ENCODE measurements at places on chromosomes 2 and 18. TPM values are rescaled to one million over a fixed set of nuclear protein-coding genes. Genes with fewer than 3 reads are reported as not detected.

DNA sequence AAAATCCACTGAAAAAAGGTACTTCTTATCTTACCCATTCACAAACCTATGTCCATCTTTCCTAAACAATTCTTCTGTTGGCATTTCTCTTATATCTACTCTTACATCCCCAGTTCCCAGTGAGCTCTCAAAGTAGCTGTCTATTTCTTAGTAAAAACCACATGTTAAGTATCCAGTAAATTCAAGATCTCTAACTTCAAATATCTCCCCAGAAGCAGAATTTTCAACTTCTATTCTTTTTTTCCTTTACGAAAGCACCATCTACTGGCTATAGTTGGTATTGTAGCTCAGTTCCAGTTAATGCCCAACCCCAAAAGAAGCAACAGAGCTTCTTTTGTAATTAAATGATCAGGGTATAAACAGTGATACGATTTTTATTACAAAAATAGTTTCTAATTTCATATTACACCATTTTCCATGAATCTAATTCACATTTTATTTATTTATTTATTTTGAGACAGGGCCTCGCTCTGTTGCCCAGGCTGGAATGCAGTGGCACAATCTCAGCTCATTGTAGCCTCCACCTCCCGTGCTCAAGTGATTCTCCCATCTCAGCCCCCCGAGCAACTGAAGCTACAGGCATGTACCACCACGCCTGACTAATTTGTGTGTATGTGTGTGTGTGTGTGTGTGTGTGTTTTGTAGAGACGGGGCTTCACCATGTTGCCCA is 28.5 kb downstream of the HRH4 start:
- no peak for DNase-seq
- peak overlapping the region; percentile 81 for H3K27ac ChIP-seq
- peaks cover 29% of the 10 kb centered on the region for H3K27me3 ChIP-seq
- H3K4me3 ChIP-seq, result peak overlapping the region; percentile 85

DNA sequence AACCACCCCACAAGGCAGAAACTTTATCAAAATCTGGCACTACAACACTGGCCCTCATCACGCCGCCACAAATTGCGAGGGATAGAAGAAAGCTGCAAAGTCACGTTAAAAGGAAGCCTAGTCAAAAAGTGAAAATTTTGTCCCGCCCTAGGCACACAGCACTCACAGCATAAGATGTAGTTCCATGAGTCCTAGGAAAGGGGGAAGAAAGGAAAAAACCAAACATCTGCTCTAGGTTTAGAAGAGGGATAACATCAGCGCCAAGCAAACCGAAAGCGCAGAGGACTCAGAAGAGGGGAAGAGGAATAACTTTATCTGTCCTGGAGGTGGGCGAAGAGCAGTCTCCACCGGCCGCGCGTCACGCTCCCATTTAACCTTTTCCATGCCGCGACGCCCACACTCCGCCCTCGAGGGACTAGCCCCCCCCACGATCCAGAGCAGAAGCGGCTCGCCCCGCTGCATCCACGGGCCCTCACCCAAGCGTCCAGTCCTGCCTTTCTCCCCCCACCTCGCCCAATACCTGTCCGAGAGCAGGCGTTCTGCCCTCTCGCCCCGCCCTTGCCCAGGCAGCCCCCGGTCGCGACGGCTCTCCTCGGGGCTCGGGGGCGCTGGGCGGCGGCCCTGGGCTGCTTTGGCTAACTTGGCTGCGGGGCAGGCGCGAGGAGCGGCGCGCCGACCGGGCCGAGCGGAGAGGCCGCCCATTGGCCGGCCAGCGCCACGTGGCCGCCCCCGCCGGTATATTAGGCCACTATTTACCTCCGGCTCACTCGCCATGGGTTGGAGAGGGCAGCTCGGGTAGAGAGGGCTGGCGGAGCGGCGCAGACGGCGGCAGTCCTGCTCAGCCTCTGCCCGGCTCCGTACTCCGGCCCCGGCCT is at the start of gene HOXD1:
Gene HOXD1 (plus strand): TSS at position 770 of the 875 bp plus-strand sequence. CDS start 134 bp downstream, outside the sequence.
- H3K4me1 ChIP-seq, result peaks cover 21% of the 10 kb centered on the region
- H3K36me3 ChIP-seq, result peaks cover 4% of the 10 kb centered on the region
- no peak for DNase-seq

DNA sequence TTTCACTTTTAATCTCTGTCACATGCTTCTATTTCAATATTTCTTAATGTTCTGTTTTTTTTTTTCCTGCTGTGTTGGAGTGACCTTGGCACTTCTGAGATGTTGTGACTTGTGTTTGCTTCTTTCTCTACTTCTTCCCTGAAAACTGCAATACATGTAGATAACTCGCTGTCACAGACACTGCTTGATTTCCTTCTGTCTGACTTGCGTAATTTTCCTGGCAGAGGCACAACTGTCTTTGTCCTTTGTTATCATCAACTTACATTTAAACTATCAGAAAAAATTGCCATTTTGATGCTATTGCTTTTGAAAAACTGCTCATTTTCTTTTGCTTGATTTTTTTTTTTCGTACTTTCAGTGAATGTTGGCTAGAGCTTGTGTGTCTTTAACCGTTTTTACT is 69.0 kb downstream of the BABAM2 start:
- DNase-seq, result no peak
- H3K27ac ChIP-seq, result peak overlapping the region; percentile 78
- H3K36me3 ChIP-seq, result peaks cover 2% of the 10 kb centered on the region
- peaks cover 41% of the 10 kb centered on the region for H3K4me1 ChIP-seq
- H3K27me3 ChIP-seq, result no peaks in the 10 kb centered on the region

DNA sequence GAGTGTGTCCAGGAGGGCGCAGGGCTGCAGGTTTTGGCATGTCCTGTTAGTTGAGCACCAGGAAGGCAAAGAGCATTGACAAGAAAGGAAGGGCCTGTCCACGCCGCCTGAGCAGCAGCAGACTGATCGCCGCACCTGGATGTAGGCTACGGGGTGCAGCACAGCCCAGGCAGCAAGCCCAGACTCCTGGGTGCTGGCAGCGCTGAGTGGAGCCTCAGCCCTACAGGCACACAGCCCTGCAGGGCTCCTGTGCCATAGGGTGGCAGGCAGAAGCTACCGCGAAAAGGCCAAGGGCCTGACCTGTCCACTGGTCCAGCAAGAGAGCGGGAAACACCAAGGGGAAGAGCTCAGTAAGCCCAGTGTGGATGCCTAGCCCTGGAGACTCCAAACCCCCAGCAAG is 198.0 kb downstream of the HDAC4 start:
- peak overlapping the region; percentile 54 for H3K27ac ChIP-seq
- H3K4me1 ChIP-seq, result peaks cover 29% of the 10 kb centered on the region
- no peaks in the 10 kb centered on the region for H3K27me3 ChIP-seq

DNA sequence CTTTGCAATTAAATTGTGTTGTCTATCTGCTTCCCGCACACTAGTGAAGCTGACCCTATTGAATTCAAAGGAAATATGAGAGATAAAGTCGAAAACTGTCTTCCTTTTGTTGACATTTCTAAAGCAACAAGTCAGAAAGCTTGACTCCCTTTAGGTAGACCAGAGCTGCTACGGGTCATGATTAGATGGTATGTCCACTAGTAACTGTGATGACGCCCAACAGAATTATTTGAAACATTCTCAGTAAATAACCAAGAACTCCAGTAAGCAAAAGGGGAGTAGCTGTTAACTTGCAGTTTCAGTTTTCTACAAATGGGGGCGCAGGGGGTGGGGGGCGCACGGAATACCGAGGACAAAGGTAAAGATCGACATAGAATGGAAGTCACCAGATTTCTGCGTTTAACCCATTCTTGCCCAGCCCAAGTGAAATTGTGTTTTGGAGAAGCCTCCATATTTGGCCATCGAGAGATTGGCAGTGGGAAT is 56.4 kb downstream of the CRIM1 start:
- peaks cover 2% of the 10 kb centered on the region for H3K4me1 ChIP-seq
- peaks cover under 1% of the 10 kb centered on the region for H3K36me3 ChIP-seq
- no peak overlapping the region for H3K4me3 ChIP-seq
- no peak overlapping the region for H3K27ac ChIP-seq

- peaks cover 6% of the 10 kb centered on the region for H3K36me3 ChIP-seq
- no peak overlapping the region for H3K4me3 ChIP-seq
- DNase-seq, result no peak
- no peaks in the 10 kb centered on the region for H3K27me3 ChIP-seq
- H3K4me1 ChIP-seq, result peaks cover 13% of the 10 kb centered on the region
These were observed 209.5 kb downstream of the DYM start for GRCh38 chr18:49250816-49251388.

GRCh38 chr2:129777762-129778583 is 201.5 kb upstream of the RAB6C start:
- H3K4me3 ChIP-seq, result no peak overlapping the region
- H3K27me3 ChIP-seq, result peaks cover 44% of the 10 kb centered on the region
- peaks cover 2% of the 10 kb centered on the region for H3K36me3 ChIP-seq

- DNase-seq, result no peak
- H3K27me3 ChIP-seq, result no peaks in the 10 kb centered on the region
- H3K27ac ChIP-seq, result no peak overlapping the region
- H3K4me1 ChIP-seq, result no peaks in the 10 kb centered on the region
- H3K4me3 ChIP-seq, result no peak overlapping the region
These were observed 806.4 kb downstream of the TRIB2 start for GRCh38 chr2:13522917-13523821.

DNA sequence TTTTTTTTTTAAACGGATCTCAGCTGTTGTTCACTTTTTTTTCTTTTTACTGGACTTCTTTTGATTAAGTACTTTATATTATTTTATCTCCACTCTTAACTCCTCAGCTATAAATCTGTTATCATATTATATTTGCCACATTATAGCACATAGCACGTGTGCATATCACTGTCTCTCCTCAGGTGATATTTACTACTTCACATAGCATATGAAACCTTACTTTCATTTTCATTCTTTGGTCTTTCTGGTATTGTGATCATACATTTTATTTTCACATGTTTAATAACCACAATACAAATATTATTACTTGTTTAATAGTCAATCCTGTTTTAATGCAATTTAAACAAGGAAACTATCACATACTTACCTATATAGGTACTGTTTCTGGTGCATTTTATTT is 993.1 kb upstream of the TMEFF2 start:
- peaks cover 7% of the 10 kb centered on the region for H3K4me1 ChIP-seq
- H3K27me3 ChIP-seq, result no peaks in the 10 kb centered on the region

GRCh38 chr2:199926806-199927205 is 15.7 kb downstream of the C2orf69 start:
- peak overlapping the region; percentile 2 for H3K27ac ChIP-seq
- no peak for DNase-seq
- peaks cover 12% of the 10 kb centered on the region for H3K4me1 ChIP-seq
- H3K27me3 ChIP-seq, result no peaks in the 10 kb centered on the region

DNA sequence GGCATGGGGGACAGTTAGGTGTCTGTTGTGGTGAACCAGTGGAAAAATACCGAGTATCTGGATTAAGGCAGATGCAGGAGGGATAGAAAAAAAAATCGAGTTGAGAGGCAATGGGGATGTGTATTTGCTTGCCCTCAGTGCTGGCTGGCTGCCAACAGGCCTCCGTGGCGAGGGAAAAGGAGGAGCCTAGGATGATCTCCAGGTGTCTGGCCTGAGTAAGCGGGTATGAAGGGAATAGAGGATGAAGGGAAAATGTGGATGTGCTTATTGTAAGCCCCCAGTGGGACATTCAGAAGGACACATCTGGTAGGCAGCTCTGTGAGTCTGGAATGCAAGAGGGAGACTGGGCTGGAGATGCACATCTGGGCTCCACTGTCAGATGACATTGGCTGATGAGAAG is 22.8 kb downstream of the KCNS3 start:
- no peaks in the 10 kb centered on the region for H3K4me1 ChIP-seq
- peaks cover 2% of the 10 kb centered on the region for H3K36me3 ChIP-seq
- H3K27me3 ChIP-seq, result peaks cover 15% of the 10 kb centered on the region
- H3K27ac ChIP-seq, result no peak overlapping the region

DNA sequence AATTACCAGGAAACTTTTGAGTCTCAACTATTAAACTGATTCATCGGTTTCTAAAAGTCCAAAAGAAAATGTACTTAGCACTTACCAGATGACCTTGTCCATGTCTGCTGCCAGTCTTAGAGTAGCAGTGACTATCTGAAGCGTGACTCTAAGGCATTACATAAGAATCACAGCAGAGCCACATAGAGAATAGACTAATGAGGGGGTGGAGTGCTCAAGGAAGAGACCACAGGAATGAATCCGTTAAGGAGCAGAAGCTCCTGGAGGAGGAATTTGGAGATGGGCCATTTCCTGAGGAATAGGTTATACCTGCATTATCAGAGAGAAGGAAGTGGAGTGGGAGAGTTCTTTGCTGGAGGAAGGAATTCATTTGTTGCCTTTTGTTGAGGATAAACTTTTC is 116.0 kb downstream of the MAP3K20 start:
- H3K27me3 ChIP-seq, result peaks cover 15% of the 10 kb centered on the region
- H3K4me1 ChIP-seq, result peaks cover 6% of the 10 kb centered on the region
- H3K4me3 ChIP-seq, result no peak overlapping the region
- no peak for DNase-seq
- H3K27ac ChIP-seq, result no peak overlapping the region

GRCh38 chr2:33022989-33023727 is 76.4 kb downstream of the LTBP1 start:
- no peak for DNase-seq
- H3K27me3 ChIP-seq, result peaks cover 33% of the 10 kb centered on the region

DNA sequence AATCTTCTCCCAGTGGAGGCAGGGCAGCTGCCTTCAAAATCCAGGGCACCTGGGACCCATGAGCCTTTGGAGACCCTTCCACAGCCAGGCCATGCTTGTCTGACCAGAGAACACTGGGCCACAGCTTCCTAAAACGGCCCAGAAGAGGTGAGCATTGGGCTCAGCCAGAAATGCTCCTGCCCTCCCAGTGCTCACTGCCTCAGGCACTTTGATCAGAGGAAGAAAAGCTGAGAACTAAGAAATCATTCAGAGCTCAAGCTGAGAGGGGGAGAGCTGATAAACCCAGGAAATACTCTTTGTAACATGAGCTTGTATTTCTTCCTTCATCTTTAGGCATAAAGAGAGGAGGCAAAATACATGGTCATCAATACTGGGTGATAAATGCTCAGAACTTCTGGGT is 365.5 kb upstream of the KLHL29 start:
- H3K4me1 ChIP-seq, result no peaks in the 10 kb centered on the region
- H3K4me3 ChIP-seq, result no peak overlapping the region
- H3K36me3 ChIP-seq, result no peaks in the 10 kb centered on the region
- DNase-seq, result no peak
- H3K27me3 ChIP-seq, result peaks cover under 1% of the 10 kb centered on the region

DNA sequence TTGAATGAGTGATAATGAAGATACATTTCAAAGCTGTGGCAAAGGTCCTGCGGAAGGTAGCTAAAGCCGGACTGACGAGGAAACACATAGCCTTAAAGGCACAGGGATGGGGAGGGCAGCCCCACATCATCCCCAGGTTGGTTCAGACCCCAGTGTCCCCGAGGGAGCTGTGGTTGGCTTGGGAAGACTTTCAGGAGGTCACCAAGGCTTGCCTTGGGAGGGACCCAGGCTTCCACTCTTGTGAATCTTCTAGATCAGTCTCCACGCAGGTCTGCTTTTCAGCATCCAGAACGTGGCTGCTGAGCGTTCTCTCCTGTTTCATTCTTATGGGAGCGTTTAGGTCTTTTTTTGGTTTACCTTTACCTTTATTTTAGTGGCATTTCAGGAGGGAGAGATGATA is 16.8 kb downstream of the KIF1A start:
- H3K27ac ChIP-seq, result no peak overlapping the region
- H3K36me3 ChIP-seq, result no peaks in the 10 kb centered on the region
- no peak overlapping the region for H3K4me3 ChIP-seq
- H3K27me3 ChIP-seq, result peaks cover 38% of the 10 kb centered on the region
- no peaks in the 10 kb centered on the region for H3K4me1 ChIP-seq

GRCh38 chr2:60899230-60899891 is 18.0 kb downstream of the REL start:
- peak overlapping the region; percentile 27 for H3K27ac ChIP-seq
- peaks cover 7% of the 10 kb centered on the region for H3K4me1 ChIP-seq
- no peak for DNase-seq
- H3K27me3 ChIP-seq, result no peaks in the 10 kb centered on the region
- peaks cover 7% of the 10 kb centered on the region for H3K36me3 ChIP-seq

- H3K27me3 ChIP-seq, result no peaks in the 10 kb centered on the region
- H3K27ac ChIP-seq, result no peak overlapping the region
- peaks cover 9% of the 10 kb centered on the region for H3K36me3 ChIP-seq
These were observed 48.4 kb downstream of the BOLA3 start for GRCh38 chr2:74099271-74099670.

The RAX gene
- not detected for total RNA-seq

The NYAP2 gene
- total RNA-seq, result 0.12 TPM

The C1QL2 gene
- not detected for total RNA-seq

The FEV gene
- not detected for total RNA-seq

The FARSB gene
- 12.5 TPM for total RNA-seq

The SEC11C gene
- 78.9 TPM for total RNA-seq
